T-helper 9 cell (primary cell): ENCODE measurements at places on chromosomes 3 and 15.

- DNase-seq = no peak
Observed at GRCh38 chr3:184568924-184569829, 7.6 kb downstream of the EPHB3 start.

DNA sequence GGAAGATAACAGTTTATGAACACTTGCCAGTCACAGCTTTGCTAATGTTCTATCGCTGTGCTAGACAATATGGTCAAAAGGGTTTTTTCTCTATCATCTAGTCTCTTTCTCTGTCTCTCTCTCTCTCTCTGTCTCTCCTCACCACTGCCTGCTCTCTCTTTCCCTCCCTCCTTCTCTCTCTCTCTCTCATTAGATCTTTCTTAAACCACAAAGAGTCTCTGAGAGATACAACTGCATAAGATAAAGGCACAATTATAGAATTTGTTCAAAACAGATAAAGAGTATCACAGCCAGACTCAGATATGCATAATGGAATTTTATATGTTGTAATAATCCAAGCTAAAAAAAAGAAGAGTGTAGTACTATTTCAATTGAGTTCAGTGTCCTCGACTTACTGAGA lies 258.4 kb downstream of the MECOM start:
- DNase-seq = no peak

GRCh38 chr3:74267131-74267530 lies 347.3 kb downstream of the CNTN3 start:
- DNase-seq = no peak

- DNase-seq = no peak
Observed at GRCh38 chr15:86735247-86736040, 655.8 kb downstream of the AGBL1 start.

DNA sequence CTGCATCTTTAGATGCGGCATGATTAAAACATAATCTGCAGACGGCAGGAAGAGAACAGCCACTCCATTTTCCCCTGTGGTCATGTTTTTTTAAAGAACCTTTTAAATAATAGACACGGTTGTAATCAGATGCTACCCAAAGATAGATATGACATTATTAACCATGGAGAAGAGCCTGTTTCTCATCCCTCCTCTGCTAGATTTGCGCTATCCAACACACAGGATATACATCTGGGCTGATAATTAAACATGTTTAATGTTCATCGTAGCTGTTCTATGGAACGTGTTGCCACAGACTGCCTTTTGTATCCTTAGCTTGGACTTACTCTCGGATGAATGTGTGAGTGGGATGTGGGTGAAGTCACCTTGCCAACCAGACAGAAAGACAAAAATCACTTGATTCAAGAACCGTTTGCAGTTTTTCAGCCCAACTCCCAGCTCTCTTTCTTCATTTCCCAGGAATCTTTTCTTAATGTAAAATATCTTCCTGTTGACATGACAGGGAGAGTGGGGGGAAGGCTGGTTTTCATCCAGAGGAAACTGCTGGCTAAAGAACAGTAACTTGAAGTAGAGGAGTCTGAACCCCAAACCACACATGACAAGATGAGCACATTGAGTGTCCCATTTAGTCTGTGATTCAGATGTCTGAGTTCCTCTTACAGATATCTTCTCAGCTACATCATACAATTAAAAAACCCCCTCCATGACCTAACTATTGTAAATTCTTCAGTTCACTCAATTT lies 118.6 kb upstream of the PRICKLE2 start:
- DNase-seq = no peak

- no peak for DNase-seq
Observed at GRCh38 chr15:83431521-83431920, 15.6 kb upstream of the SH3GL3 start.

- no peak for DNase-seq
Observed at GRCh38 chr3:171168086-171168485, 141.6 kb upstream of the SLC2A2 start.

DNA sequence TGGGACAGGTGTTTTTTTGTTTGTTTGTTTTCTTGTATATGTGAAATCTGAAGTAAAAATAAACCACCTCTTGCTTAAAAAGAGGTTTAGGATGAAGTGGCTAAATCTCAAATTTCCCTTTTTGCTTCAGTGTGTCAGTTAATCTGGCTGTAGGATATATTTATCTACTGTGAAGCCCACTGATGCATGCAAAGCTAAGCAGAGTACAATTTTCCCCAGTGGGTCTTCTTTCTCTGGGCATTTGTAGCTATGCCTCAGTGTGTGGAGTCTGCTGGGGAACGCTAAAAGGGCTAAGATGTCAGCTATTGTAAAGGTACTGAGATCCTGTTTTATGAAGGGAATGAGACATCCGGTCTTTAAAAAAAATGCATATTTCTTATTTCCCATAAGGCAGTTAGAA lies 190.6 kb downstream of the TCF12 start:
- no peak for DNase-seq

GRCh38 chr3:145094355-145094941 lies 1066.5 kb downstream of the PLOD2 start:
- no peak for DNase-seq

DNA sequence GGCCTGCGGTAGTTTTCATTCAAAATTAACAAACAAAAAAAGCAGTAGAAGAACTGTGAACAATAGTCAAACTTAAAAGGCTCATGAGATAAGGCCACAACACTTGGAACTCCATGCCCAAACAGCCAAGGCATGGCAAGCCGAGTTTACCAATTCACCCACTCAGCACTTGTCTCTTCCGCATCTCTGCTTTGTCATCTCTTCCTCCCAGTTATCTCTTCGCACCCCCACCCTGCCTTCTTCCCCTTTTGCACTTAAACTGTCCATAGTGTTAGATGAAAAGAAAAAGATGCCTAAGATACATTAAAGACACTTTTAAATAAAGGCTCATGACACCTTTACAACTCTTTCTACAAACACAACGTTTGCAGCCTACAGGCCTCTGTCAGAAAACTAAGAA lies 11.1 kb downstream of the TLE3 start:
- DNase-seq = no peak

- no peak for DNase-seq
Observed at GRCh38 chr15:43977072-43977884, 150.5 kb downstream of the WDR76 start.

GRCh38 chr3:99825004-99825640 lies 7.5 kb downstream of the CMSS1 start:
- DNase-seq = no peak

GRCh38 chr15:78976691-78977090 lies 31.8 kb upstream of the CTSH start:
- no peak for DNase-seq

GRCh38 chr3:62833538-62833937 lies 41.7 kb downstream of the CADPS start:
- DNase-seq = no peak

- DNase-seq = no peak
Observed at GRCh38 chr15:96338074-96338765, 7.7 kb downstream of the NR2F2 start.

- no peak for DNase-seq
Observed at GRCh38 chr3:111691293-111691909, 96.3 kb upstream of the ZBED2 start.

DNA sequence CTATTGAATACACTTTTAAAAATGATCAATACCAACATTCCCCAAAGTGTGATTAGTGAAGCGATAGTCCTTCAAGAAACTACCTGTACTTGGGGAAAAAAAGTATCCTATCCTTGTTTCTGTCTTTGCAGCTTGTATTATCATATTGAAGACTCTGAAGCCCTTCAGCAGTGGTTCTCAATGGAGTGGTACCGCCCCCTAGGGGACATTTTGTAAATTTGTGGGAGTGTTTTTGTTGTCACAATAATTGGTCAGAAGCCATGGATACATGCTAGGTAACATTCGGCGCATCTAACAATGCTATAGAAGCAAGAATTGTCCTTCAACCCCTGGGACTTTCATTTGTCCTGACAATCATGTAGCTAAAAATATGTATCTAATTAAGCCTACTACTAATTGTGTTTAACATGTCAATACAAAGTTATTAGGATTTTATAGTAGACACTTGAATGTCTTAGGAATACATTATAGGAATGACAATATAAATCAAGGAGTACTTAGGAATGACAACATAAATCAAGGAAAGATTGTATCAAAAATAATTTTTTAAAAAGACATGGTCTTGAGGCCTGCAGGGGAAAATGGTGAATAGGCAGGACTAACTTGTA lies 53.7 kb downstream of the NMD3 start:
- no peak for DNase-seq

GRCh38 chr3:8319935-8320634 lies 181.5 kb upstream of the LMCD1 start:
- no peak for DNase-seq

DNA sequence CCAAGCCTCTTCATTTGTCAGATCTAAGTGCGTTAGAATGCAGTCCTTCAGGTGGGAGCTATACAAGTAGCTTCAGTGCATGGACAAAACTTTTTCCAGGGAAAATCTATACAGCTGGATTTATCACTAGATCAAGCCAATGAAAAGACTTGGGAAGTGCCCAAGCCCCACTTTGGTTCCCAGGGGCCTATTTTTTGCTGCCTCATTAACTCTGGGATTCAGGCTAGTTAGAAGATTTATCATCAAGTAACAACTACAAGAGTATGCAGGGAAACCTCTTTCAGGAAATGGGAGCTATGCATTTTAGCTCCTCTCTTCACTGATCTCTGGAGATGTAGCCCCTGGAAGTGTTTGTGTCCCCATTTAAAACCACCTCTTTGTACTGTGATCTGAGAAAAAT lies 908.8 kb downstream of the SQOR start:
- no peak for DNase-seq

GRCh38 chr3:9452417-9452816 lies 55.0 kb downstream of the SETD5 start:
- DNase-seq = no peak

DNA sequence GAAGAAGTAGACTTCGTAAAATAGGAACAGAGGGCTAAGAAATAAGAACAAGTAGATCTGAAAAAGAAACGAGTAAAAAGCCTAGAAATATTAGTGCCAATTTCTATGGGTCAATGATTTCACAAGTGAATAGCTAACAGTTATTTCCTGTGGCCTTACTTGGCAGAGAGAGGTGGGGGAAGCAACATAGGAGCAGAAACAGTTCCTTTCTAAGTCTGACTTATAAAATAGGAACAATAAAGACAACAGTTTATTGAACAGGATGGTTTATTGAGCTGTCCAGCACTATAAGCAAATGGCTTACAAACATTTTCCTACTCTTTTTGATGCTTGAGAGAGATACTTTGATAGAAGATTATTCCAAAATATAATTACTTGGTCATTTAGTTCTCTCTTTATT lies 37.9 kb downstream of the AGTR1 start:
- DNase-seq = no peak

DNA sequence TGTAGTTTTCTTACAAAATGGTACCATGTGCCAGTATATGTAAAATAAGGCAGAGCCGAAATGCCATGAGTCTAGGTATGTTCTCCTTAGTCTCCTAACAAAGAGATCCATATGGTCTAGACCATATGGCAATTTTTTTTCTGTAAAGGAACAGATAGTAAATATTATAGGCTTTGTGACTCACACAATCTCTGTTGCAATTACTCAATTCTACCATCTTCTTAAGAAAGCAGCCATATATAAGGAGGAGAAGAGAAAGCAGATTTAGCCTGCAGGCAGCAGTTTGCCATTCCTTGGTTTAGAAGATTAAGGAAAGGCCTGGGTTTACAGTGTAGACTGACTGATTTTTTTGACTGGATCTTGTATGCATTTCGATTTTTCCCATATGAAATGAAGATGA lies 16.3 kb upstream of the BBX start:
- DNase-seq = no peak

GRCh38 chr3:105527949-105528348 lies 161.2 kb downstream of the ALCAM start:
- DNase-seq = no peak

GRCh38 chr3:43073836-43074220 lies 32.1 kb downstream of the POMGNT2 start:
- DNase-seq = no peak

DNA sequence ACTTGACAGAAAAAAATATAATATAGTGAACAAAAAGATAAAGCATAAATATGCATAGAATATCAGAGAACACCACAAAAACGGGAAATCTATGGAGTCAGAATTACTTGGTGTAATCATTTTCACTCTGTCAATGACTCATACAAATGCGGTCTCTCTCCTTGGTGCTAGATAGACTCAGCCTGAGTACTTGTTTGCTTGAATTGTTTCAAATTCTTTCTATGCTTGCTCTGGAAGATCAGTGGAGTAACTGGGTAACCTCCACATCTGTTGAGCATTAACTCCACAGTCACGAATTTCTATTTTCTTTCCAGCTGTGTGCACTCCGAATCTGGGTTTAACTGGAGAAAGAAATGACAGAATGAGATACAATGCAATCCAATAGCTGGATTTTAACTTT lies 760.4 kb downstream of the ZPLD1 start:
- DNase-seq = no peak

DNA sequence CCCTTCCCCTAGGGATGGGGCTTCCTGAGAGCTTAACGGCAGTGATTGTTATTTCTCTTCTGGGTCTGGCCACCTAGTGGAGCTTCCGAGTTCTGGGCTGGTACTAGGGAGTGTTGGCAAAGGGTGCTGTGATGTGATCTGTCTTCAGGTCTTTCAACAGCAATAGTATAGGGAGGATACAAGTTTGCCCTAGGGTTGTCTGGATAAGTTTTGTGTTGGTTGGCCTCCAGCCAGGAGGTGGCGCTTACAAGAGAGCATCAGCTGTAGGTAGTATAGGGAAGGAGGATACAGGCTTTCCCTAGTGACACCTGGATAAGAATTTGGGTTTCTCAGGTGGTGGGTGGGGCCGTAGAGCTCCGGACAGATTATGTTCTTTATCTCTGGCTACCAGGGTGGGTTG lies 19.2 kb upstream of the CPOX start:
- DNase-seq = no peak

DNA sequence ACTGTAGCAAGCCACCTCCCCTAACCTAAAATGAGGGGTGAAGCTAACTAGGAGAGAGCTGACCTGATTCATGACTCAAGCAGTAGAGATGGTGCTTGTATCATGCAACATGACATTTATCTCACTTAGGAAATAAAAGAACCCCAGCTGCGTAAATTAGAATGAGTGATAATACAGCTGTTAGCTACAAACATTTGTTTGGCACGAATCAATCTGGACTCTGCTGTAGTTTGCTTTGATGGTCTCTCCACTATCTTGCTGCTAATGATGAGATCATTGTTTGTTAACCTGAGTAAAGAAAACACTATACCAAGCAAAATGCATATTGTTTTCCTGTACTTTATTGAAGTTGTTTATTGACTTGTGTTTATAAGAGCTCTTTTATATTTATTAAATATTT lies 92.6 kb downstream of the ALDH1A2 start:
- no peak for DNase-seq

- no peak for DNase-seq
Observed at GRCh38 chr15:29115093-29115991, 154.3 kb downstream of the NSMCE3 start.

DNA sequence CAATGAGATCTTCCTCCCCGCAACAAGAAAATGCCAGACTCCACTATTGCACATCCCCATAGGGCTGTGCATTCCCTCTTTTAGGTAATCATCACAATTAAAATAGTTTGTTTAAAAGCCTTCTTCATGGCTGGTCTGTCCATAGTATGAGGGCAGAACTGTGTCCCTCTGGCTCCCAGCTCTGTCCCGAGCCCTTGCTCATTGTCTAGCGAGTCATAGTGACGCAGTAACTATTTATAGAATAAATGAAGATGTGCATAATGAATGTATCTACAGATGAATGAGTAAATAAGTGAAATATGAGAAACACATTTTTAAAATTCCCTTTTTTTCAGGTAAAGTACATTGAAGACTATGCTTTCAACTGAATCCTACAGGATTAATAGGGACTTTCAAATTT lies 128.4 kb upstream of the TMC3 start:
- DNase-seq = no peak
